LHCN-M2 (cell line): ENCODE measurements at places on chromosomes 3 and 15. TPM values are rescaled to one million over a fixed set of nuclear protein-coding genes. Genes with fewer than 3 reads are reported as not detected.

- DNase-seq, result no peak
Measured at GRCh38 chr15:60115579-60116380, 111.7 kb downstream of the FOXB1 start.

- peak; percentile 46 for DNase-seq
Measured at GRCh38 chr3:29346828-29347227, 66.0 kb downstream of the RBMS3 start.

DNA sequence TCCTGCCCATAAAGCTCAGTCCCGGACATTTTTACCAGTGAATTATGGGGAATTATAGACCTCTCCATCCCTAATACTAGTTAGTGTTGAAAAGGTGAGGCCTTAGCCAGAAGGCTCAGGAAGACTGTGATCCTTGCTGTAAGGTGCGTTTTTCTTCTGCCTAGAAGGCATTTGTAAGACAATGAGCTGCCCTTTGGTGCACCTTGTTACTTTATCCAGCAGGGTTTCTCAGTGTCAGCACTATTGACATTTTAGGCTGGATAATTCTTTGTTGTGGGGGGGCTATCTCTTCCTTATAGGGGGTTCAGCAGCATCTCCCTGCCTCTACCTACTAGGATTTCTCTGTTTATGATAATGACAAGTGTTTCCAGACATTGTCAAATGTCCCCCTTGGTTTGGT lies 108.1 kb upstream of the ABHD17C start:
- DNase-seq, result no peak

DNA sequence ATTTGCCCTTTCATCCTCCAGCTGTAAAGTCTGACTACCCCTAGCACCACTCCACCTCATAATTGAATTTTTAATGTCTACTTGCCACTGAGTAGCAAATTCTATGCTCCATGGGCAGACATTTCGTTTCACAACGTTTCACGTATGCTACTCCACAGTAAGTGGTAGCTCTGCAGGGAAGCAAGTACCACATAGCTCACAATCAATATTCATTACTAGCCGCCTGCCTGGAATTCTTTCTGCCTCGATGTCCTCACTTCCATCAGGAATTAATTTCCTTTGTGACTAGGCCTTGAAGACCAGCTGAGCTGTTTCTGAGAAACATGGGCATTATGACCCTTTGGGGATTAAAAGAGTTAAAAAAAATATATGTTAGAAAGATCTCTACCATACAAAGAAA lies 15.3 kb downstream of the NPTN start:
- no peak for DNase-seq

- peak; percentile 27 for DNase-seq
Measured at GRCh38 chr15:56832125-56832524, 86.3 kb upstream of the TCF12 start.

DNA sequence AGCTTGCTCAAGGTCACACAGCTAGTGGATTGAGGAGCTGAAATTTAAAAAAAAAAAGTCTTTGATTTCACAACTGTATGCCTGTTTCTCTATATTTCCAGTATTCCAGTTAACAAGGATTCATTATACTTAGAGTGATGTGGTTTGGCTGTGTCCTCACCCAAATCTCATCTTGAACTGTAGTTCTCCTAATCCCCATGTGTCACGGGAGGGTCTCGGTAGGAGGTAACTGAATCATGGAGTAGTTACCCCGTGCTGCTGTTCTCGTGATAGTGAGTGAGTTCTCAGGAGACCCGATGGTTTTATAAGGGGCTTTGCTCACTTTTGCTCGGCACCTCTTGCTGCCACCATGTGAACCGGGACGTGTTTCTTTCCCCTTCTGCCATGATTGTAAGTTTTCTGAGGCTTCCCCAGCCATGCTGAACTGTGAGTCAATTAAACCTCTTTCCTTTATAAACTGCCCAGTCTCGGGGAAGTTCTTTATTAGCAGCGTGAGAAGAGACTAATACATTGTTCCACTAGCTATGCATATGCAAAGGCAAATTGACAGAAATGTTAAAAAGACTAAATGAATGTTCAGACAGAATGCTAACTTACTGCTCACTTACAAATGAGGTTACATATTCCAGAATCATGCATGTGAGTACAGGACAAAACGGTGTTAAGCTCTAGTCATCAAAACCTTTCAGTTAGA lies 1101.9 kb downstream of the ROBO1 start:
- no peak for DNase-seq

Gene SPINT1
- total RNA-seq, result not detected in 2 replicates

Gene P2RY1
- total RNA-seq, result not detected in 2 replicates

Gene PLSCR2
- total RNA-seq, result not detected in 2 replicates

Gene SOX14
- total RNA-seq, result not detected in 2 replicates

Gene CCDC54
- total RNA-seq, result not detected in 2 replicates
